ENCODE measurements at places on chromosomes 3 and 15.

- no peak for DNase-seq
Observed at GRCh38 chr15:57236561-57237300, 139.6 kb upstream of the CGNL1 start.

DNA sequence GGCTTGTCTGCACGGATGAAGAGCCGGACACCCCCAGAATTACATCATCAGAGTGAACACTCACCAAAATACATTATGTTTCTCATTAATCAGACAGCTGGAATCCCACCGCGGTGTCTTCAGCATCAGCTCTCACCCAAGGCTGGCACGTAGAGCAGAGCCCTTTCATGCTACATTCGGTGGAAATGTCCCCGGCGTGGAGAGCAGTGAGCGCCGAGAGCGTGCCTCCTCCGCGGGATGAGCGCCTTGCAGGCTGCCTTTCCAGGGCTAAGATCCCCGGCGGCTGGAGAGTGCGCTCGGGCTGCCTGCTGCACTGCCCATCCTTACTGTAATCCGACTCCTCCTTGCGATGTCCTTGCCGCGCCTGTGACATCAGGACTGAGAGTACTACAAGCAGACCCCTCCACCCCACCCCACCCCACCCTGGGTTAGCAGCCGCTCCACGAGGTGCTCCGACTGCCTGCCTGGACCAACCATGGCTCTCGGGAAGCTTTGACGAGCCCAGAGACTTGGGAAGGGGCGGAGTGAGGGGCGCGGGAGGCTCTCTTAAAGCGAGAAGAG lies at the start of gene ZNF385D:
Gene ZNF385D (minus strand): TSS at position 380 of the 561 bp plus-strand sequence. CDS start 294 bp downstream, at position 86.
- DNase-seq, result no peak

- DNase-seq, result no peak
Observed at GRCh38 chr3:112020674-112021085, 13.9 kb upstream of the TMPRSS7 start.

- no peak for DNase-seq
Observed at GRCh38 chr3:135176881-135177280, 381.8 kb downstream of the EPHB1 start.

DNA sequence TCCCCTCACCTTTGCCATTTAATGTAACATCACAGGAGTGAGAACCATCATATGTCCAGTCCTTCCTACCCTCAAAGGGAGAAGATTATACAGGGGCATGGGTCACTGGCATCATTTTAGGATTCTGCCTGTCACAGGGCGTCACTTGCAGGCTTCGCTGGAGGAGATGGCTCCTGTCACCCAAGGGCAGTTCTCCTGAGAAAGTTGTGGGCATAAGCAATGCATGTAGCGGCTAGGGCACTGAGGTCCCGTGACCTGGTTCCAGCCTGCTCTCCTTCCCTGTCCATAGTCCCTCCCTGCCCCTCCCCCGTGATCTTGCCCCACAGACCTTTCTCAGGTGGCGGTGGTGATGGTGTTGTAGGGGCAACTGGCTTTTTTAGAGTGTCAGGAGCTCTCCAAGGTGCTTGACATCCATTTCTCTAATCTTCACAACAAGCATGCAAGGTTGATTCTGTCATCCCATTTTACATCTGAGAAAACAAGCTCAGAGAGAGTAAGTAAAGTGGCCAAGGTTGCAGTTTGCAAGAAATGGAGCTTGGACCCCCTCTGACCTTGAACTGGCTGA lies 241.5 kb upstream of the CTDSPL start:
- no peak for DNase-seq

- no peak for DNase-seq
Observed at GRCh38 chr3:195060531-195061291, 210.2 kb downstream of the XXYLT1 start.

DNA sequence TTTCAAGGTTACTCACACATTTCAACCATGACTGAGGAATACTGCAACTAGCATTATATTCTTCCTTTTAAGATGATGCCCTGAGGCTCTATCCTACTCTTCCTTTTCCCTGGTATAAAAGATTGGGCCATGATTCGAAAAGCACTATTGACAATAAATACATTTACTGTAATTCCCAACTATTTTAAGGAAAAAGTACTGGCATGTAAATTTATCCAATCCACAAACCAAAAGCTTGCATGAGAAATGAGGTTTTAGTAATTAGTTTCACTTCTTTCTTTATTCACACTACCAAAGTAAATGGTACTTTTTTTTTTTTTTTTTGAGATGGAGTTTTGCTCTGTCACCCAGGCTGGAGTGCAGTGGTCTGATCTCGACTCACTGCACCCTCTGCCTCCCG lies 310.2 kb downstream of the LRRC3B start:
- no peak for DNase-seq

GRCh38 chr3:9721700-9722060 lies 9.9 kb upstream of the BRPF1 start:
- DNase-seq, result no peak

DNA sequence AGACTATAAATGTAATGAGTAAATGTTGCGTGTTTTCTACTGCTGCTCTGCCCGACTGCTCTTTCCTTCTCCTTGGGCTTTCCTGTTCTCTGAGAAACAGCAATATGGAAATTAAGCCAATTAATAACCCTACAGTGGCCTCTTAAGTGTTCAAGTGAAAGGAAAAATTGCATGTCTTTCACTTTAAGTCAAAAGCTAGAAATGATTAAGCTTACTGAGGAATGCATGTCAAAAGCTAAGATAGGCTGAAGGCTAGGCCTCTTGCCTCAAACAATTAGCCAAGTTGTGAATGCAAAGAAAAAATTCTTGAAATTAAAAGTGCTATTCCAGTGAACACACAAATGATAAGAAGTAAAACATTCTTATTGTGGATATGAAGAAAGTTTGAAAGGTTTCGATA lies 55.0 kb downstream of the ATP2C1 start:
- no peak for DNase-seq
